ENCODE measurements at places on chromosomes 5 and 9. TPM values are rescaled to one million over a fixed set of nuclear protein-coding genes. Genes with fewer than 3 reads are reported as not detected.

DNA sequence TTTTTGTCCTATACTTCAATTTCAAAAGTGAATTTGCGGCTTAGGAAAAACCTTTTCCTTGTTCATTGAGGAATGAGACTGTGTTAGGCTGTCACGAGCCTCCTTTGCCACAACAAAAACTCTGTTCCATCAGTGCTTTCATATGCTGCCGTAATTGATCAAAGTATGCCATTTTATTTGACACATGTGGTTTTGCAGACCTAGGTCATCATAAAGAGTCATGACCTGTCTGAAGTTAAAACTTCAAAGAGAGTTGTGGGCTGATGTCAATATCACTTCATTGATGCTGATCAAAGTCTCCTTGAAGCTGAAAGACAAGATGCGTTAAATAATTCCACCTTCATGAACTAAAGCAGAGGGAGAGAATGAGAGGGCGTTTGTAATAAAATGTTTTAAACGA, 55.5 kb downstream of the SYK start:
- DNase-seq: no peak

The FXN gene
- 15.2 TPM for total RNA-seq

The SLC9A3 gene
- 1.7 TPM for total RNA-seq

The CCL28 gene
- total RNA-seq: 7.6 TPM

The IFNA21 gene
- not detected for total RNA-seq

The LHX2 gene
- not detected for total RNA-seq

- DNase-seq: no peak
Observed at GRCh38 chr9:117494401-117495090, 79.7 kb upstream of the ASTN2 start.

The MAT2B gene
- 122 TPM for total RNA-seq

DNA sequence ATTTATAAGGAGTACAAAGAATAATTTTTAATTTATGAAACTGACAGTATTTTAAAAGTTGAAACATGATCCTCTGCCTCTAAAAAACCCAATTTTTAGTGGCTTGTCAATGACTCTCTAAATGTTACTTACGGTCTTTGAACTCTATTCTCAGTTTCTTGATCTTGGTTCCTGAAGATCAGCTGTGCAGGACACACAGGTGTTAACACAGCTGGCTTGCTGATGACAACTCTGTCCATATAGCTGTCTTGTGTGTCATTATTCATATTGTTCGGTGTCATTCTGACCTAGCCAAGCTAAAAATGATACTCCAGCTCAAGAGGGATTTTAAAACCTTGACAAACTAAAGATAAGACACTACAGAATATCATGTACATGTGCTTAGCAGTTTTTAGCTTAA, 314.5 kb downstream of the CCDC171 start:
- DNase-seq: no peak
